HCT116 (cell line): ENCODE measurements at places on chromosomes 2 and 18.

DNA sequence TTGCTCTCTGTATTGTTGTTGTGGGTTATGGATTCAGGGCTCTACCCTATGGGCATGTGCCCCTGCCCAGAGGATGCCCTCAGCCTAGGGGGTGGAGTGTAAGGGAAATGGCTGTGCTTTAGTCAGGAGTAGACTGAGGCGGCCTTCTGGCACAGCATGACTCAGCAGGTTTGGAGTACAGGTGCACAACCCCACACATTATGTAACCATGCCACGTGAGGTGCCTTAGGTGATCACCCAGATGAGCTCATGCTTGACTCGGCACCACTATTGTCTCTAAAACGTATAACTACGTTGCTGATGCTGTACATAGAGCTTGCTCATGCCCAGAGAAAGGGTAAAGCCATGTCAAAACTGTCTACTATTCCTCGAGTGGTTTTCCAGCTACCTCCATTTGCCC is 48.3 kb upstream of the ZC3H15 start:
- H3K36me3 ChIP-seq: no peaks in the 10 kb centered on the region
- no peak for DNase-seq
- no peaks in the 10 kb centered on the region for H3K27me3 ChIP-seq

GRCh38 chr2:88753833-88754584 is 62.5 kb downstream of the RPIA start:
- no peak overlapping the region for H3K27ac ChIP-seq
- no peaks in the 10 kb centered on the region for H3K4me1 ChIP-seq
- no peak for DNase-seq
- peaks cover 13% of the 10 kb centered on the region; the same call in 1 of the 2 replicates for H3K36me3 ChIP-seq
- H3K4me3 ChIP-seq: no peak overlapping the region

GRCh38 chr2:219510512-219511135 is 3.7 kb upstream of the ASIC4 start:
- DNase-seq: no peak
- H3K27ac ChIP-seq: no peak overlapping the region
- H3K4me3 ChIP-seq: no peak overlapping the region

GRCh38 chr18:29496152-29496680 is 1319.3 kb upstream of the CDH2 start:
- no peaks in the 10 kb centered on the region for H3K36me3 ChIP-seq
- H3K27me3 ChIP-seq: no peaks in the 10 kb centered on the region
- H3K4me3 ChIP-seq: no peak overlapping the region

DNA sequence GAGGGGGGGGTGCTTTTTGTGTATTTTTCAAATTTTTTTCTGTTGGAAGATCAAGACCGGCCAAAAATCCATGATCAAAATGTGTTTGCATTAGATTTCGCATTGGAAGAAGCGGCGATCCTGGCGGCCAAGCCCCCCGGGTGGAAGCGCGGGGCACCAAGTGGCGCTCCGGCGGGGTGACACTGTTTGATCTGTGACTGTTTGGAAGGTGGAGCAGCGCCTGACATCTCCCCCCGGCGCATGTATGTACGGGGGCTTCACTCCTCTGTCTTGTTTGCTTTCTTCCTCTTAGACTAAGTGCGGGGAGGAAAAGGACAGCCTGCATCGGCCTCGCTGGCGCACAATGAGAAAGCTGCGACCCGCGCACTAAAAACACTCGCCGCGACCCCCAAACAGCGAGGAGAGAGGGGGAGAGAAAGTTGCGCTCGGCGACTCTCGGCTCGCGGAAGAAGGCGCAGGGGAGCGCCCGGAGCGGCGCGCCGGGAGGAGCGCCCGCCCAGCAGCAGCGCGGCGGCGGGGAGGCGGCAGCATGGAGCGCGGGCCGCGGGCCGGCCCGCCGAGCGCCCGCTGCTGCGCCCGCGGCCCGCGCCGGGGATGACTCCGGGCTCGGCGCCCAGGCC is 515 bp downstream of the TSHZ1 start:
- H3K27me3 ChIP-seq: no peaks in the 10 kb centered on the region
- no peak for DNase-seq
- peak overlapping the region; percentile 75 for H3K4me3 ChIP-seq
- peaks cover 38% of the 10 kb centered on the region for H3K4me1 ChIP-seq
- H3K27ac ChIP-seq: peak overlapping the region; percentile 96

GRCh38 chr2:120539937-120540718 is 194.2 kb downstream of the INHBB start:
- peaks cover 9% of the 10 kb centered on the region; the same call in 1 of the 2 replicates for H3K4me1 ChIP-seq
- H3K4me3 ChIP-seq: no peak overlapping the region
- H3K36me3 ChIP-seq: no peaks in the 10 kb centered on the region
- H3K27me3 ChIP-seq: no peaks in the 10 kb centered on the region
- DNase-seq: no peak
- H3K27ac ChIP-seq: no peak overlapping the region

GRCh38 chr18:54209471-54210180 is 14.8 kb downstream of the MBD2 start:
- H3K36me3 ChIP-seq: no peaks in the 10 kb centered on the region
- no peak for DNase-seq
- H3K27ac ChIP-seq: no peak overlapping the region
- H3K4me3 ChIP-seq: no peak overlapping the region
- H3K27me3 ChIP-seq: no peaks in the 10 kb centered on the region

DNA sequence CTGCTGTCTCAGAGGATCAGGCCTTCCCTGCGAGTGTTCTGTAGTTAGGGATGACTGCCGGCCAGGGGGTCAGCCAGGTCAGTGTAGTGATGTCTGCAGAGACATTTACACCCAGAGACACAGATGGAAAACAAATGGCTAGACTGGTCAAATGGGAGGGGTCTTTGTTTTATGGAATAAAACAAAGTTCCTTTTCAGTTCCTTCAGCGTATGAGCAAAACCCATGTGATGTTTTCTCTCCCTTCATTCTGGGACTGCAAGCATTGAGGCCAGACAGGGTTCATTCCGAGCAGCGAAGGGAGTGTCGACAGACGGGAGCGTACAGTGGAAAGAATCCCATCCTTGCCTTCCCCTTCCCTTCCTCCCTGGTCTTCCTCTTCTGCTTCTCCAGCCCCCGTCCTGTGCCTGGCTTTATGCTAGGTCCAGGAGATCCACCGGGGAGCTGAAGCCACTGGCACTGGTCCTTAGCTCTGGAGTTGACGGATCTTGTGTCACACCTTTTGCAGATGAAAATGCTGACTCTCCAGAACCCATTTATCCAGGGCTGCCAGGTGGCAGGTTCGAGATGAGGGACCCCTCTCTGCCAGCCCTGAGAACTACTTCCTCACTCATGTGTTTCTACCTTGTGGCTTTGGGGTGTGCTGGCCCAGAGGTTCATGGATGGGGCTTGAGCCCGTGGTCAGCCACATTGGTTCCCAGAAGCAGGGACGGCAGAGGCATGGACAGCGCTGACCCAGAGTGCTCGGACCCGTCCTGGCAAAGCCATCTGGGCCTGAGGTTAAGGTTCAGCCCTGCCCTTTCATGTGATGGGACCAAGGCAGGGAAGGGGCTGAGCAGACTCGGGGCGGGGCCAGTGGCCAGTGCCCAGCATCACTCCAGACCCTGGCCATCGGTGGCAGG is 24.2 kb downstream of the ITGB1BP1 start:
- no peaks in the 10 kb centered on the region for H3K4me1 ChIP-seq
- no peak for DNase-seq
- H3K27me3 ChIP-seq: no peaks in the 10 kb centered on the region
- H3K27ac ChIP-seq: no peak overlapping the region
- H3K4me3 ChIP-seq: no peak overlapping the region
- no peaks in the 10 kb centered on the region for H3K36me3 ChIP-seq

GRCh38 chr2:43837831-43838559 is 644 bp downstream of the ABCG5 start:
- H3K27me3 ChIP-seq: no peaks in the 10 kb centered on the region
- H3K4me3 ChIP-seq: no peak overlapping the region
- no peak for DNase-seq
- no peaks in the 10 kb centered on the region for H3K4me1 ChIP-seq

DNA sequence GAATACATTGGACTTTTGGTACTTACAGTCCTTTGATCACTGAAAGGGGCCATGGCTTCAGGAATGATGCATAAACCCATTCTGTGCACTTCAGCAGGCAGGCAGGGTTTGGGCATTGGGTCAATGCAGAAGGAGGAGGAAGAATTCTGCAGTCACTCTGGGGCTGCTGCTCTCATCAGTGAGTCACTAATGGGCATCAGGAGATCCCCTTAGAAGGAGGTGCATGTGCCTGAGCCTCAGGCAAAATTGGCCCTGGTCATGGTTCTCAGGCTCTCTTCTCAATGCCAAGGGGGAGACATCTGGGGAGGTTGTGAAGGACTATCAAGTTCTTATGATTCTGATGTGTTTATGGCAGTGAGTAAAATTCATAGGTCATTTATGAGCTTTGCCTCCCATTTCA is 52.0 kb upstream of the TNP1 start:
- DNase-seq: no peak
- H3K27me3 ChIP-seq: peaks cover 19% of the 10 kb centered on the region; the same call in 1 of the 2 replicates
- H3K4me1 ChIP-seq: no peaks in the 10 kb centered on the region

GRCh38 chr2:196290136-196290535 is 118.8 kb upstream of the STK17B start:
- no peaks in the 10 kb centered on the region for H3K27me3 ChIP-seq
- peaks cover 34% of the 10 kb centered on the region for H3K4me1 ChIP-seq
- DNase-seq: no peak
- no peak overlapping the region for H3K4me3 ChIP-seq
- no peak overlapping the region for H3K27ac ChIP-seq

- H3K27me3 ChIP-seq: no peaks in the 10 kb centered on the region
- H3K27ac ChIP-seq: no peak overlapping the region
- H3K4me1 ChIP-seq: no peaks in the 10 kb centered on the region
- DNase-seq: peak; percentile 18
- no peaks in the 10 kb centered on the region for H3K36me3 ChIP-seq
Observed at GRCh38 chr2:142531377-142531776, 346.1 kb upstream of the KYNU start.
